ENCODE measurements at places on chromosomes 7 and 10.

DNA sequence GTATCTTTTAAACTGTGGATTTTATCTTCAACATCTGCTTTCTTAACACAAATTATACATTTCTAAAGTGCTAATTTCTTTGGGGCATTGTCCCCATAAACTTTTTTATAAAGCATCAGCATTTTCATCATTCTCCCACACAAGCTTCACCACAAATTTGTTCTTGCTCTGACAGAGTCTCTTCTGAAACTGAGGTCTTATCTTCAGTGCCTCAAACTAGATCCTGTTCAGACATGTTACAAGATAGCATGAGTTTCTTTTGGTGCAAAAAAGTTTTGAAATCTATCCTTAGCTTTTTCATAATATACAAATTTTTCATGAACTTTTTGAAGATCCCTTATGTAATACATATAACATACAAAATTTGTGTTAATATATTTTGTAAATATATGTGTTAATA, 346.6 kb downstream of the IPMK start:
- DNase-seq, result no peak

DNA sequence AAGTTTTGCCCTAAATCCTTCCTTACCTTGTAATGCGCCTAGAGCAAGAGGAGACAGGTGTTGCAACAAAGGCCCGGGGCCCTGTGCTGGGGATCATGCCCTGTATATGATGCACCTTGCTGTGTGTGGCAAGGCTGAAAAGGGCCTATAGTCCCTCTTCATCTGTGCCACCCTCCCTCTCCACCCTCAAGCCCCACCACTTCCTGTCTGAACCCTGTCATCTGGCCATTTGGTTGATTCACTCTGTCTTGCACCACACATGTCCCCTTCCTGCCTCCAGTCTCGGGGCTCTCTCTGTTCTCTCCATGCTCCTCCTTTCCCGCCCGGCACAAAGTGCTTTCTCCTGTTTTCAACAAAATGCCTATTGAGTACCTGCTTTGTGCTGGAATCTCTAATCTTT, 11.5 kb upstream of the MALSU1 start:
- DNase-seq, result no peak

- DNase-seq, result no peak
Observed at GRCh38 chr7:112358513-112358912, 91.7 kb upstream of the IFRD1 start.

GRCh38 chr10:79356104-79356503, 8.8 kb downstream of the PPIF start:
- DNase-seq, result no peak

- DNase-seq, result no peak
Observed at GRCh38 chr10:129949411-129949810, 14.7 kb downstream of the EBF3 start.

DNA sequence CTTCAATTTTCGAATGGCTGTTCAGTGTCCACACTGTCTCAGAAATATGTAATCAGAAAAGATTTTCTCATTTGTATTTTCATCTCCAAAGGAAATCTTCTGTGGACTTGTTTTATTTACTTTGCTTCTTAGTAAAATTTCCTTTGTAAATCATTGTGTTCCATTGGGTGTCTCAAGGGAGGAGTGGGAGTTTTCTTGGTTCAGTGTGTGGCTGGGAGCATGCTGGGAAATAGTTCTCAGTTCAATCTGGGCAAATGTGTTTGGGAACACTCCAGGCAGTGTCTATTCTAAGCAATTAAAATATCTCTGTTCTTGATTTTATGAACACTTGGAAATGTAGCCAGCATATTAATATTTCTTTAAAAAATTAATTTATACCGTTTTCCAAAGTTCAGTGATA, 1019.8 kb downstream of the CNTNAP2 start:
- DNase-seq, result no peak

DNA sequence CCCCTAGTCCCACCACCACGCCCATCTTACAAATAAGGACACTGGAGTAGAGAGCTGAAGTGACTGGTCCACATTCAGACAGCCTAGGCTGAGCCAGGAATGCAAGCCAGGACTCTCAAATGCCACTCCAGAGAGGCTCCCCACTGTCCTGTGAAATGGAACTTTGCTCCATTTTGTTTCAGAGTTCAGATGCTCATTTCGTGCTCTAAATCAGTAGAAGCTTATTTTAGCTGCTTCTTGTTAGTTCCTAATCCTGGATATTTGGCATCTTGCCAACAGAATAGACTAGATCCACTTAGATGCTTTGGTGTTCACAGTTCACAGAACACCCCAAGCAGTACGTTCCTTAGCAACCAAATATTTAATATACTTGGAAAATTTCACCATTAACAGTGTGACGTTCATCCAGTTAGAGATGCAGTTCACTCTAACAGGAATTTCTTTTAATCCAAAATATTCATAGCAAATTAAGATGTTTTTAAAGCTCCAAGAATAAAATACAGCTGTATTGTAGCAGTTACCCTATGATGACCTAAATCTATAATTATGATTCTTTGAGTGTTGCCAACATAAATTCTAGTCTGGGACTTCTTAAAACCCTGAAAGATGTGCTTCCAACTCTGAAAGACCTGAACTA, 7.3 kb downstream of the MMP21 start:
- DNase-seq, result no peak

- DNase-seq, result no peak
Observed at GRCh38 chr7:20238194-20238753, 21.1 kb upstream of the MACC1 start.

DNA sequence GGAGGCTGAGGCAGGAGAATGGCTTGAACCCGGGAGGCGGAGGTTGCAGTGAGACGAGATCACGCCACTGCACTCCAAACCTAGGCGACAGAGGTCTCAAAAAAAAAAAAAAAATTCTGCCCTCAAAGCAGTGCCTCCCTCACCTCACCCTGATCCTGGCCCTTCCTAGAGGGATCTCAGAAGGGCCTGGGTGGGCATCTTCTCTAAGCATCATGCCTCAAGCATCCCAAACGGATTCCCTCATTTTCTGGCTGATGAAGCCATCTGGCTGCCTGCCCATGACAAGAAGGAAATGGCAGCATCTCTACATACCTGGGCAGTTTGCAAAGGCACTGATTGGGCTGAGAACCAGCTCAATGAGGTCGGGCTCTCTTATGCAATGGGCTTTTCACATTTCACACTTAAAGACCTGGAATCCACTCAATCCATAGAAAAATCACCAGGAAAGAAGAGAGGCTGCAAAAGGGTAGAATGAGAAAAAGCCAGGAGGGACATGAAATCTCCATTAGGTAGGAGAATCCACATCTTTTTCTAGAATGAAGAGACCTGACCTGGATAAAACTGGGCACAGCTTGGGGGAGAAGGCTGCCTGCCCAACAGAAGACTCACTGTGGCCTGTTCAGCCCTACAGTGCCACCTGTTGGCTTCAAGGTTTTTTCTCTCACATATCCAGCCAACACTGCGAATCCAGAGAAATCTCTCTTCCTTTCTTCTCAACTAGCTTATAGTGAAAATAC, 48.1 kb downstream of the PDLIM1 start:
- no peak for DNase-seq

- DNase-seq, result no peak
Observed at GRCh38 chr10:19003341-19003740, 45.3 kb upstream of the MALRD1 start.
